ENCODE measurements at places on chromosomes 2 and 18.

DNA sequence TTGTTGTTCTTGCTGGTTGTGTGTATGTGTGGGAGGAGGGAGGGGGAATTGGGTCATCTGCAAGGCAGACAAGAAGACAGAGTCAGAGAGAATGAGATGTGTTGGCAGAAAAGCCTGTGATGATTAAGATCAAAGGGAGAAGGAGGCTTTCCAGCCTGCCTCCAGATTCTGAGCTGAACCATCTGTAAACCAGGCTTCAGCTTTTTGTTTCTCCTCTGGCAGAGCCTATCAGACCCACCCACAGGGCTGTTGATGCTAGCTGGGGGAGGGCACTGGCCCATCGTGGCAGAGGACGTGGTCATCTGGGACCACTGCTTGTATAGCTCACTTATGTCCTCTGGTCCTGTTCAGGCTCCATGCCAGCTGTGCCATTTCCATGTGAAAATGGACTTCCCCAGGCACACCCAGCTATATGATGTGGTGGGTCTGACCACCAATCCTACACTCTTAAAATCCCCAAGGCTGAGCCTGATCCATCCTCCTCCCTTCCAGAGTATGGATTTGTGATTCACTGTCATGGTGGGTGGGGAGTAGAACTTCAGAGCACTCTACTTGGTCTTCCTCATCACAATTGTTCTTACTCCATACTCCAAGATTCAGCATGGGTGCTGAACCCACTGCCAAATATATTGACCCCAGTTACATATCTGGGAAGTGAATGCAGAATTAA, 27.8 kb upstream of the COL6A3 start:
- no peak for DNase-seq

- no peak for DNase-seq
Measured at GRCh38 chr2:117087535-117088291, 726.8 kb upstream of the DDX18 start.

GRCh38 chr2:124482044-124482443, 457.0 kb downstream of the CNTNAP5 start:
- DNase-seq, result no peak

DNA sequence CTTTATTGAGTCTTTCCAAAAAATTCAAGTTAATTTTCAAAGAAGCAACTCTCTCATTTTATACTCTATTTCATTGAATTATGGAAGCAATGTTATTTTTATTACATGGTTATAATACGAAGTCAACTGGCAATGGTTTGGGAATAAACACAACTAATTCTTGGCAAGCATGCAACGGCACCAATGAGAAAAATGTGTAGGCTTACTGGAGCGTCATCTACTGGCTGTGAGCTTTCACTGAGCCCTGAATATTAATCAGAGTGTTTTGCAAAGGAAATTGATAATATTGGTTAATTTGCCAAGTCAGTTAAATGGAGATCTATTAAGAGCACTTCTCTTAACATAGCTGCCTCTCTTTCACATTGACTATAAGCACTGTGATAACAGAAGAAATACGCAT, 163.9 kb downstream of the IKZF2 start:
- no peak for DNase-seq

- no peak for DNase-seq
Measured at GRCh38 chr2:222548992-222549391, 106.9 kb downstream of the FARSB start.

- DNase-seq, result no peak
Measured at GRCh38 chr2:96400049-96401000, 64.8 kb downstream of the NCAPH start.

DNA sequence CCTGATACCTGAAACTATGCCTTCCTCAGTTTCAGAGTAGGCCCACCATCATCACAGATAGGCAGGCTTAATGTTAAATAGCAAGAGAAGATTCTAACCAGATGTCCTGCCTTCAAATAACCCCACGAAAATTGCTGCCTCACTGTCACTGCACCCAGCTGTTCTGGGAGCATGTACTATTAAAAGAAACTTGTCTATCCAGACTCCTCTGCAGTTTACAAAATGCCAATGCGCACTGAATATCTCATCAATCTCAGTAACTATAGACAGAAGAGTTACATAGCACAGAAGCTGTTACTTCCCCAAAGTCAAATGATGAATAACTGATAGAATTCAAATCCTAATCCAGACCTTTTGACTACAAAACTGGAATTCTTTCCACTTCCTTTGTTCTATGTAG, 43.9 kb downstream of the WDR75 start:
- no peak for DNase-seq

GRCh38 chr18:29928081-29928480, 1114.5 kb downstream of the DSC3 start:
- DNase-seq, result no peak

GRCh38 chr18:54880395-54881105, 52.3 kb downstream of the RAB27B start:
- DNase-seq, result no peak

- DNase-seq, result no peak
Measured at GRCh38 chr2:159063677-159064076, 95.2 kb downstream of the TANC1 start.

DNA sequence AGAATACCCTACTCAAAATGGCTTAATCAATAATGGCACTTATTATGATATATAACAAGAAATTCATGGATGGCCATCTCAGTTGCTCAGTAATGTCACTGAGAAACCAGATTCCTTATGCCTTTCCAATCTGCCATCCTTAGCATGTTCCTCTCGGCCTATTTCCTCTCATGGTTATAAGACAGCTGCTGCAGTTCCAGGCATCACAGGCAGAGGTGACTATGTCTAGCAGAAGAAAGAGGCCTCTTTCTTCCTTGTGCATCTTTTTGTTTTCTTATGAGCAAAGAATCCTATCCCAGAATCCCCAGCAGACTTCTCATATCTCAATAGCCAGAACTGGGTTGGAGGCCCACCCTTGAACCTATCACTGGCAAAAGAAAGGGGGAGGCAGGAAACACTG, 310.6 kb upstream of the SPRED2 start:
- no peak for DNase-seq

DNA sequence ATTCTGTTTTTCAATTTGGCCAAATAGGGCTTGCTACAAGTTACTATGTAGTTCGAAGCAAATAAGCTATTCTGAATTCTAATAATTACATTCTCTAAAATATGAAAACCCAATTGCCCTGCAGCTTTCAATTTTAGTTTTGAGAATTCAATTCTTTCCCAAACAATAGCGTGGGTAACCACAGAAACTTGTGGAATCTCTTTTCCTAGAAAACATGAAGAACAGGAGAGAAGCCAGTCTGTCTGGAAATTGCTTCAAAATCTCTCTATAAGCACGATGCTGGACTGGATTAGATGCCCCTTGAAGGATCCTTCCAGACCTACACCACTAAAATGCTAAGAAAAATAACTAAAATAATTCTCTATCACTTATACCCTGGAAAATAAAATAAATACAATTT, 115.0 kb downstream of the THADA start:
- no peak for DNase-seq

GRCh38 chr2:42567364-42567763, 1.1 kb upstream of the MTA3 start:
- DNase-seq, result no peak

Measured in NCI-H2029 (cell line).